NCI-H2081 treated with DMSO at 0.1 percent for 48 hours (cell line): ENCODE measurements at places on chromosomes 6 and 20.

- DNase-seq: no peak
Observed at GRCh38 chr6:37104824-37105147, 65.2 kb upstream of the PIM1 start.

DNA sequence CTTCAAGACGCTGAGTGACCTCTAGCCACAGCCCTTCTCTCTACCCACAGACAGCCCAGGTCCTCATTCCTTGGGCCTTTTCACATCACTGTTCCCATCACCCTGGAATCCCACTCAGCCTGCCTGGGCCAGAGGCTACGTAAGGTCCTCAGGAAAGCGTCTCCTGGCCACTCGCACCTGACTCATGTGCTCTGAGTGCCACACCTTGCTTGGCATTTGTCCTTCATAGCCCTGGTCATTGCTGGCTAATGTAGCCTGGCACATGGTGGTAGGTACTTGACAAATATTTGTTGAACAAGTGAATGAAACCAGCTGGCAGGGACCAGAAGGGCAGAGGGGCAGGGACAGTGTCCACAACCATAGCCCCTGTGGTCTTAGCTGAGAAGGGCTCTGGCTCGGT is 50.6 kb upstream of the FANCE start:
- no peak for DNase-seq

DNA sequence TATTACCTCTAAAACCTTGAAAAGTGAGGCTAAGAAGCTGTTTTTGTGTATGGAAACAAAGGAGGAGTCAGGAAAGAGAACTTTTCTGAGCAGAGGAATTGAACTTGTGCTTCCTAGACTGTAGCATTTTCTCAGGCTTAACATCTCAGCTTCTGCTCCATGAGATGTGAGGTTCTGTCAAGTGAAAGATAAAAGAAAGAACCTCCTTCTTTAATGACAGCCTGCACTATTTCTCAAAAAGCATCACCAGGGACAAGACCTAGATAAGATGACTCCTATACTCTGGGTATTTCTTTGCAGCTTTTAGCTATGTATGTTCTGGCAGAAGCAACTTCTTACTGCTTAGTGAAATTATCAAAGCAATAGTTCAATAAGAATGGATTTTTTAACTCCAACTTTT is 87.6 kb upstream of the KCNQ5 start:
- DNase-seq: no peak

DNA sequence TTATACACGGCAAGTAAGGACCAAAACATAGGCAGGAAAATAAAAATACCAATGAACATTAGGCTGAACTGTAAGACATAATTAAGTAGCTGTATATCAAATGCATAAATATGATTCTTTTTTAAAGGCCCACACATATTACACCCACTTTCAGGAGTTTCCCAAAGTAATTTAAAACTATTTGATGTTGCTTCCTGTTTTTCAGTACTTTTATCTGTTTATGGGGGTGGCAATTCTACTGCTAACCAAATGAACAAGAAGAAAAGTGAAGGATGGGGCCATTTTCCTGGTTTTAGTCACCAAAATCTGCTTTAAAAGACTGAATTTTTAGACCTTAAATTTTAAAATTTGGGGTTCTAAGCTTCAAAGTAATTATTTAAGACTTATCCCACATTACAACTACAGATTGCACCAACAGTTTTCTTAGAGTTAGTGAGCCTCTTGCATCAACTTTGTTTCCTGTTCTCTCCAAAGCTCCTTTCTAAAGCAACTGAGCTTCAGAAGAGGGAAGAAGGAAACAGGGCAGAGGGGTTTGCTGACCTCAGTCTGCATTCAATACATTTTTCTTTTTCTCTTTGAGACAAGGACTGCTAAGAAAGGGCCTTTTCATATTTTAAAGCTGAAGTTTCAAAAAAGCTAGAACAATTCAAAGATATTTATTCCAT is 191.0 kb downstream of the BACH2 start:
- DNase-seq: no peak

GRCh38 chr6:20404641-20405032 is 3.0 kb downstream of the E2F3 start:
- DNase-seq: no peak

- DNase-seq: no peak
Observed at GRCh38 chr6:150087336-150087735, 18.4 kb upstream of the ULBP3 start.

DNA sequence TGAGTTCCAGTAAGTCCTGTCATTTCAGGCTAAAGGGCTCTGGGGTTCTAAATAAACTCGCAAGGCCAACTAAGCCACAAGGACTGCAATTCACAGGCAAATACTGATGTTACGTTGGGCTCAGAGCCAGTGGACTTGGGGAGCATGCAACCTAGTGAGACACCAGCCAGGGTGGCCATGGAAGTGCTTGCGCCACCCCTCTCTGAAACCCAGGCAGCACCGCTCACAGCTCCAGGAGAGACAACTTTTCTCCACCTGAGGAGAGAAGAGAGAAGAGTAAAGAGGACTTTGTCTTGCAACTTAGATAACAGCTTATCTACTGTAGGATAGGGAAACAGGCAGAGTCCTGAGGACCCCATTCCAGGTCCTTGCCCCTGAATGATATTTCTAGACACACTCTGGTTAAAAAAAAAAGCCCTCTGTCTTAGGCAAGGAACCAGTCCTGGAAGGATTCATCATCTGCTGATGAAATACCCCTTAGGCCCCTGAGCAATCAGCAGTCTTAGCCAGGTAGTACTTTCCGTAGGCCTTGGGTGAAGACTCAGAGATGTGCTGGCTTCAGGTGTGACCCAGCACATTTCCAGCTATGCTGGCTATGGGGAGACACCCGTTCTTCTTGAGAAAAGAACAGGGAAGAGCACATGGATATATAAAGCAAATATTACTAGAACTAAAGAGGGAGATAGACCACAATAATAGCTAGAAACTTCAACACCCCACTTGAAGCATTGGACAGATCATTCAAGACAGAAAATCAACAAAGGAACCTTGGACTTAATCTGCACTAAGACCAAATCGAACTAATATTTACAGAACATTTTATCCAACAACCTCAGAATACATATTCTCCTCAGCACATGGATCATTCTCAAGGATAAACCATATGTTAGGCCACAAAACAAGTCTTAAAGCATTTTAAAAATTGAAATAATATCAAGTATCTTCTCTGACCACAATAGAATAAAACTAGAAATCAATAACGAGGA is 31.5 kb upstream of the TBC1D32 start:
- DNase-seq: no peak

- no peak for DNase-seq
Observed at GRCh38 chr6:14109411-14109826, 8.2 kb upstream of the CD83 start.
